MCF 10A (cell line): ENCODE measurements at places on chromosomes 7 and 10.

GRCh38 chr10:50362547-50363125 is 111.3 kb upstream of the ASAH2 start:
- peak; percentile 36 for DNase-seq

DNA sequence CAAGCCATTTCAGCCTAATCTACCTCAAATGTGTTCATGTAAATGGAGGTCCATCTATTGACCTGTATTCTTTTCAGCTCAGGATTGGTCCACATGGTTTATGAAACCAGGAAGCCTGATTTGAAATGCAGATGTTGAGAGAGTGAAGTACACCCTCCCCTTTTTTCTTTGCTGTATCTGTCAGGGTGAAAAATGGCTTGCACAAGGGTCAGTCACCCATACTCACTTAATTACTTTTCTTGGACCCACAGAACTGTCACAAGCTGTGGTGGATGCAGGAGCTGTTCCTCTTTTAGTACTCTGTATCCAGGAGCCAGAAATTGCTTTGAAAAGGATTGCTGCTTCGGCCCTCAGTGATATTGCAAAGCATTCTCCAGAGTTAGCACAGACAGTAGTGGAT is 41.2 kb downstream of the SPAG6 start:
- no peak for DNase-seq

- no peak for DNase-seq
Measured at GRCh38 chr7:151245360-151246101, 3.0 kb downstream of the SMARCD3 start.

- DNase-seq, result no peak
Measured at GRCh38 chr7:16710651-16711050, 42.9 kb upstream of the TSPAN13 start.

DNA sequence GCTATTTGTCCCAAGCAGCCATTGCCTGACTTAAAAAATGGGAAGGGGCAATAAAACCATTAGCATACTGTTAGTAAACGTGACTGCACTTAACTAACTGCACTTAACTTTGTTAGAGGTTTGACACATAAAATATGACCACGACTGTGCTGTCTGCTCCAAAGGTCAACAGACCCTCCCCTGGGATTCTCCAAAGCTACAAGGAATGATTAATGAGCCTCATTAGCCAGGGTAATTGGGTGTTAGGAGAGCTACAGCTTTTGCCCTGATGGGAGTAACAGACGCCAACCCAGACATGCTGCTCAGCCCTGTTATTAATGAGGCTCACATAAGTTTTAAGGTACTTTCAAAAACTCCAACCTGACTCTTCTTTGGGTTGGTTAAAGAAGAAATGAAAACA is 129.4 kb upstream of the PLPP4 start:
- DNase-seq, result no peak

- DNase-seq, result no peak
Measured at GRCh38 chr10:119412244-119413092, 130.1 kb downstream of the RGS10 start.

DNA sequence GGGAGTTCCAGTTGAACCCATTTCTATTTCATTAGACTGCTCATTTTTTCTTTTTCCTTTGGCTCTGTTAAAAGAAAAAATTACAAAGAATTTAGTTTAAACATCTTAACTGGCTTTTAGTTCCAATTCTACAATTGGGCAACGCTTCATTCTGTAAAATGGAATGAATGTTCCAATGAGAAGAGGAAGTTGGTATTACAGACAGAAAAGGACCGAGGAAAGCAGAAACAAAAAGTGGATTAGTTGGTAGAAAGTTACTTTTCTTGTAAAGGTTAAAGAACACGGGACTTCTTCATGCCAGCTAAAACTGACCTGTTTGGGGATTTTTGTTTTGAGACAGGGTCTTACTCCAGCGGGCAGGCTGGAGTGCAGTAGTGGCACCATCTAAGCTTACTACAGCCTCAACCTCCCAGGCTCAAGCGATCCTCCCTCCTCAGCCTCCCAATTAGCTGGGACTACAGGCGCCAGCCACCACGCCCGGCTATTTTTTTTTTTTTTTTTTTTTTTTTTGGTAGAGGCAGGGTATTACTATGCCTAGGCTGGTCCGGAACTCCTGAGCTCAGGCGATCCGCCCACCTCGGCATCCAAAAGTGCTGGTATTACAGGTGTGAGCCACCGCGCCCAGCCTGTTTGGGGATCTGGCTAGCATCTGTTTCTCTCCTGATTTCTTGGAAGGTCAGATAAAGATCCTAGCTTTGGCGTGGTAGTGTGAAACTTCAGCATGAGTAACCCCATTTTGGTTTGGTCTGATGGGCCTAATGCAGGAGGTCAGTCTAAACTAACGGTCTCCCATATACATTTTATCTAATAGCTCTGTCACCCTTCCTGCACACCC is 1.3 kb upstream of the VDAC2 start:
- no peak for DNase-seq

DNA sequence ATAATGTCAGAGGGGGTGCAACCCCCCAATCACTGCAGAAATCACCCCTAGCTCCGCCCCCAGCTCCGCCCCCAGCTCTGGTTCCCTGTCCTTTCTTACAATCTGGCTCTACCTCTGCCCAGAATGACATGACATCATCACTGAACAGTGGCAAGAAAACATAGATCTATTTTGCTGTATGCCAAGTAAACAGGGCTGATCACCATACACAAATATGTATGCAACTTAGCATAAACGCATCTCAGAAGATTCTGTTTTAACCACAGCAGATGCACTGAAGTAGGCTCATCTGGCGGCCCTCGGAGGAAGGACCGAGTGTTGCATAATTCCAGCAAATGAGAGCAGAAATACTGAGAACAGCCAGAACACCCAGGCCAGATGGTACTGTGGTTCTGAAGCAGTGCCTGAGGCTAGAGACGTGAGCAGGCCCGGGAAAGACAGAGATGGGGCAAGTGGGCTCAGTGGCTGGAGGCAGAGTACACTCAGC is 293.3 kb upstream of the KLF14 start:
- DNase-seq, result peak; percentile 89

GRCh38 chr7:844043-844442 is 11.8 kb downstream of the SUN1 start:
- no peak for DNase-seq

DNA sequence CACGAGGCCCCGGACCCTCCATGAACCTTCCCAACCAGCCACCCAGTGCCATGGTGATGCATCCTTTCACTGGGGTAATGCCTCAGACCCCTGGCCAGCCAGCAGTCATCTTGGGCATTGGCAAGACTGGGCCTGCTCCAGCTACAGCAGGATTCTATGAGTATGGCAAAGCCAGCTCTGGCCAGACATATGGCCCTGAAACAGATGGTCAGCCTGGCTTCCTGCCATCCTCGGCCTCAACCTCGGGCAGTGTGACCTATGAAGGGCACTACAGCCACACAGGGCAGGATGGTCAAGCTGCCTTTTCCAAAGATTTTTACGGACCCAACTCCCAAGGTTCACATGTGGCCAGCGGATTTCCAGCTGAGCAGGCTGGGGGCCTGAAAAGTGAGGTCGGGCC is 90.6 kb upstream of the PDCD4 start:
- DNase-seq, result no peak

DNA sequence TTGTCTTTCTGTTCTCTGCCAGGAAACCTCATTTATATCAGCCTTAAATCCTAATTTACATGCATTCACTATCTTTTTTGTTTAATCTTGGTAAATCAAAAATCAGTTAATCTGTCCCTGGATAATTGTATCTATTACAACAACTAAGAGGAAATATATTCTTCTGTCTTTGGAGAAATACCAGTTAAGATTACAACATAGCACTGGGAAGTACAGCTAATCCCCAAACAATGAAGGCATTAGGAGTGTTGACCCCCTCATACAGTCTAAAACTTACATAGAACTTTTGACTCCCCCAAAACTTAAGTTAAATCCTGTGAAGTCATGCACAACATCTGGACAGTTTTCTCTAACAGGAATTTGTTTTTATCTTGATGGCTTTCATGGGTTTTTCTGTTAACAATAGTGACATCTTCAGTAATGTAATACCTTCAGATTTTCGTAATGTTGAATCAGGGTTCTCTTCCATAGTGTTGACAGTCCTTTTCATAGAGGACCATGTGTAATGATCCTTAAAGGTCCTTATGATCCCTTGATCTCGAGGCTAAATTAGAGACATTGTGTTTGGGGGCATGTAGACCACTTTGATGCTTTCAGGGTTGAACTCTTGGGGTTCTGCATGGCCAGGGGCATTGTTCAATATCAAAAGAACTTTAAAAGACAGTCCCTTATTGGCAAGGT is 24.1 kb upstream of the ABCC2 start:
- no peak for DNase-seq

DNA sequence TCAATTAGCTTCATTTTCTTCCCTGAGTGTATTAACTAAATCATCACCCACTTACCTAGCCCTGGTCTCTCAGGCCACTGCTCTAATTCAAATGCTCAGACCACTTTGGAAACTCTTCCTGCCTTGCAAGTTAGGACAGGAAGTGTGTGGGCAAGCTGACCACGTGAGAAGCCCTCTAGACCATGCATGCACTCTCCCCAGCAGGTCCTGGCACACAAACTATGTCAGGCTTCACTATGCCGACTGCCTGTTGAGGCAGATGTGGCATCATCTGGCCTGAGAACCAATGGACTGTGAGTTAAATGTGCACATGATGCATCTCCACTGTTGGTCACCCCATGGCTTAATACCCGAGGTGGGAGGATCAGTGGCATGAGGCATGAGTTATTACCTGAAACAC is 439.6 kb downstream of the GRID1 start:
- peak; percentile 13 for DNase-seq

DNA sequence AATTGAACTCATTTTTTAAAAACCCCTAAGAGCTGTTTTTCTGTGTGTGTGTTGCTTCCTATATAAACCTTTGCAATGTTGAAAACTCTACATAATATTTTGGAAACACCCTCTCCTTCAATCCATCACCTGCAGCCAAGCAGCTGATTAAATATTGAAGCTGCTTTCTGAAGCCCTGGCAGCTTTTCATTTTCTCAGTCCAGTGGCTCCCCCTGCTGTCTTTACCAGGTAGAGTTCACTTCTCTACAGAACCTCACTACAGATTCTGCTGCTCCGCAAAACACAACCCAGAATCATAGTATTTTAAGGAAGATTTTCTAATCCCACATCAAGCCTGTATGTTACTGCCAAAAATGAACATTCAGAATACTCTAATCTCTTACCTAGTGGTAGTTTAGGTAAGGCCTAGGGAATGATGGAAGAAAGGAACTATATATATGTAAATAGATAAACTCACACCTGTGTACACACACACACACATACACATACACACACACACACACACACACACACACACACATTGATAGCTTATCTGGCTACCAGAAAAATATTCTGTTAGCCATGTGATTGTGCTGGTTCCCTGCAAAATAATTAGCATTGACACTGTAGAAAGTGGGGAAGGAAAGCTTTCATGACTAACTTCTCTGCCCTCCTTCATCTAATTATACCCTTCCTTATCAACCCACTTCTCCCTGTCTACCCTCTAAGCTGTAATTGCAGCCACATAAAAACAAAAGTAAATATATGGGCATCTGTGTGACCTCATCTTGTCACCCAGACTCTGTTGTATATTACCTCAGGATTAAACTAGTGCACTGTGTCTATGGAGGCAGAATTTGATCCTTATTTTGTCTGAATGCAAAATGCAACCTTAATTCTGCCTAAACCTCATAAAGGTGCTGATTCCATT is 229.5 kb upstream of the FZD1 start:
- DNase-seq, result peak; percentile 57

- DNase-seq, result peak; percentile 57
Measured at GRCh38 chr7:31443457-31443856, 70.4 kb upstream of the ITPRID1 start.

DNA sequence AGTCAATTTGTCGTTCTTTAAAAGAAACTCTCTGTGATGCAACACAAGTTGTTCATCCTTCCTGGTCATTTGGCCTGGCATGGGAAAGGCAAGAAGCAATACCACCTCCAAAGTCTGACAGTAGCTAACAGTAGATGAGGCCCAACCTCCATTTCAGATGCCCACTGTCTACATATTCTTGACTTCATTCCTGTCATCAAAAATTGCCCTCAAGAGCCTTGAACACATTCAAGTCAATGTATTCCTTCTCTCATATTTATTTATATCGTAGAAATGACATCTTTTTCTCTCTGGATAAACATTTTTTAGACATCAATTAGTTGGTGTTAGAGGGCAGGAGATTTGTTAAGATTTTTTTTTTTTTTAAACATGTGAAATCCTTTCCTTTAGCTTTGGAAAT is 33.7 kb downstream of the ABLIM1 start:
- no peak for DNase-seq

GRCh38 chr10:108039821-108040584 is 875.5 kb upstream of the SORCS1 start:
- peak; percentile 30 for DNase-seq

- no peak for DNase-seq
Measured at GRCh38 chr7:87435546-87435945, 39.9 kb downstream of the ABCB4 start.

GRCh38 chr10:107477266-107477665 is 312.8 kb upstream of the SORCS1 start:
- no peak for DNase-seq

DNA sequence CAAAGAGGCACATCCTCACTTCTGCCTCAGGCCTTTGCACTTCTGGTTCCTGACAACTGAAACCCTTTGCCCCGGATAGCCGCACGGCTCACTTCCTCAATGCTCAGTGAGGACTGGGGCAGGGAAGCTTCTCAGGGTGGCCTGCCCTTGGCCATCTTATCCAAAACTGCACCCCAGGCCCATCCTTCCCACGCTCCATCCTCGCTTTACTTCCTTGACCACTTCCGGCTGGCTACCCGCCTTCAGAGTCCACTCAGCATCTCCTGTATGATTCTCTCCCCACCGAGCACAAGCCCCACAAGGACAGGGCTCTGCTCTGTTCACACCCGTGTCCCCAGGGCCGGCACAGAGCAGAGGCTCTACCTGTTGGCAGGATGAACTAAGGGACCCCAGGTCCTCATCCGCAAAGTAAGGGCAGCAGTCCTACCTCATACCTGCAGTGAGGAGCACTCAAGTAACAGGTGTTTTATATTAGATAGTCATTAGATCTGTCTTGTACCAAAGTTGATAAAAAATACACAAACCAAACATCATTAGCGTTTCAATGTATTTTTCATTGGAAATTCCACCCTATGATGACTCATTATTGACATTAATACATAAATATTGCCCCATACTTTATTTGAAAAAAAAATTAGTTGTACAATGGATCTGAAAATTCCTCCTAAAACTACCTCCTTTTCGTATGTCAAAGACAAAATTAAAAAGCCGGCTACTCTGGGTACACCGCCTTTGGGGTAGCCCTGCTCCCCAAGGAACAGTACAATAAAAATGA is 35.0 kb downstream of the GNA12 start:
- DNase-seq, result no peak

GRCh38 chr7:51314726-51315125 is 1.9 kb downstream of the COBL start:
- peak; percentile 39 for DNase-seq

DNA sequence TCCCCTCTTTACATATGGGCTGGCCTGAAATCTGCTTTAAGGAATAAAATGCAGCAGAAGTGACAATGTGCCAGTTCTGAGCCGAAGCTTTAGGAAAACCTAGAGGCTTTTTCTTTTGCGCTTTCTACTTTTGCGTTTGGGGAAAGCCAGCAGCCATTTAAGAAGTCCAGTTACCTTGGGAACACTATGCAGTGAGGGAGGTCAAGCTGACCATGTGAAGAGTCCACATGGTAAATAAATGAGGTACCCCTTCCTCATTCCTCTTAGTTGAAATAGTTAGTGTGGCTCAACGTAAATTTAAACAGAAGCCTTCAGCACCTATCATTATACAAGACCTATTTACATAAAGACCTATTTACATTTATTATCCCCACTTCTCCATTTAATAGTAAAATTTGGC is 78.5 kb downstream of the TFPI2 start:
- DNase-seq, result no peak

- DNase-seq, result no peak
Measured at GRCh38 chr10:95745501-95745900, 10.5 kb upstream of the ENTPD1 start.
